A549 treated with ZK216348 at 1 μM for 4 hours (cell line): ENCODE measurements at places on chromosomes 7 and 10. TPM values are rescaled to one million over a fixed set of nuclear protein-coding genes. Genes with fewer than 3 reads are reported as not detected.

The EMX2 gene
- total RNA-seq: not detected in 5 replicates

The CLRN3 gene
- total RNA-seq: not detected in 5 replicates

The NUTM2B gene
- 0.37 to 0.55 TPM (median 0.52 TPM) in 4 of 5 replicates, not detected in the other for total RNA-seq

The SFXN4 gene
- total RNA-seq: 45.1 to 50.9 TPM (median 49.1 TPM) in 5 replicates

The HECW1 gene
- total RNA-seq: 12.5 to 16.8 TPM (median 13.5 TPM) in 5 replicates

The CYP17A1 gene
- total RNA-seq: not detected in 5 replicates

The PTPRZ1 gene
- not detected in 5 replicates for total RNA-seq

The HGF gene
- total RNA-seq: not detected in 5 replicates

The NEUROG3 gene
- not detected in 5 replicates for total RNA-seq

The WEE2 gene
- not detected in 5 replicates for total RNA-seq

The NPY4R gene
- 31.8 to 57.9 TPM (median 44.7 TPM) in 5 replicates for total RNA-seq

The NOS3 gene
- total RNA-seq: 0.07 to 1.0 TPM (median 0.46 TPM) in 5 replicates

The FBXO24 gene
- 0.07 to 0.40 TPM (median 0.15 TPM) in 3 of 5 replicates, not detected in the others for total RNA-seq

The EBLN1 gene
- not detected in 5 replicates for total RNA-seq

The CALHM3 gene
- 0.27 to 0.55 TPM (median 0.32 TPM) in 5 replicates for total RNA-seq

The MEIG1 gene
- total RNA-seq: 1.00 to 1.4 TPM (median 1.2 TPM) in 3 of 5 replicates, not detected in the others

The MLLT10 gene
- 24.2 to 38.2 TPM (median 31.0 TPM) in 5 replicates for total RNA-seq

The ZNF804B gene
- not detected in 5 replicates for total RNA-seq

The GHRHR gene
- total RNA-seq: not detected in 5 replicates

The FRMD4A gene
- 2.8 to 11.1 TPM (median 4.3 TPM) in 5 replicates for total RNA-seq

The PNLIPRP1 gene
- total RNA-seq: not detected in 5 replicates

The KCNH2 gene
- total RNA-seq: 0.71 to 1.2 TPM (median 0.98 TPM) in 5 replicates

The CYTH3 gene
- 21.9 to 28.6 TPM (median 26.8 TPM) in 5 replicates for total RNA-seq

The MRPS17 gene
- total RNA-seq: 23.3 to 34.8 TPM (median 25.7 TPM) in 5 replicates

The GPR158 gene
- 0.04 to 0.11 TPM (median 0.07 TPM) in 5 replicates for total RNA-seq

The ZNF485 gene
- total RNA-seq: 1.4 to 2.4 TPM (median 1.8 TPM) in 5 replicates

The MACC1 gene
- total RNA-seq: not detected in 5 replicates

The AOAH gene
- total RNA-seq: not detected in 5 replicates

The SPDYE5 gene
- total RNA-seq: not detected in 5 replicates

The NT5C3A gene
- total RNA-seq: 22.7 to 46.3 TPM (median 33.7 TPM) in 5 replicates

The PPIA gene
- total RNA-seq: 4,787 to 5,492 TPM (median 5,165 TPM) in 5 replicates

The FEZF1 gene
- not detected in 5 replicates for total RNA-seq

The HOXA5 gene
- total RNA-seq: 3.2 to 7.3 TPM (median 5.8 TPM) in 5 replicates

The ST8SIA6 gene
- total RNA-seq: 0.06 to 0.08 TPM in 2 of 5 replicates, not detected in the others

The TMEM209 gene
- total RNA-seq: 11.0 to 17.8 TPM (median 15.4 TPM) in 5 replicates

The FKBP14 gene
- total RNA-seq: 6.1 to 9.6 TPM (median 8.7 TPM) in 5 replicates

The NUDCD3 gene
- total RNA-seq: 47.7 to 67.2 TPM (median 61.0 TPM) in 5 replicates

The ACBD7 gene
- total RNA-seq: 0.67 to 1.4 TPM (median 0.84 TPM) in 5 replicates

The CCDC3 gene
- total RNA-seq: 0.72 to 1.3 TPM (median 1.1 TPM) in 5 replicates

The CHST3 gene
- 31.8 to 48.4 TPM (median 41.8 TPM) in 5 replicates for total RNA-seq

The NCAPG2 gene
- total RNA-seq: 29.5 to 39.9 TPM (median 38.4 TPM) in 5 replicates

The FGF8 gene
- not detected in 5 replicates for total RNA-seq

The DYDC2 gene
- total RNA-seq: 0.36 TPM in 1 of 5 replicates, not detected in the others

The RFC2 gene
- 53.8 to 64.3 TPM (median 55.9 TPM) in 5 replicates for total RNA-seq
